AG10803 (cell line): ENCODE measurements at places on chromosomes 11 and 22.
A peak's percentile ranks its signal among the peaks of the same experiment; 100 is the strongest.

DNA sequence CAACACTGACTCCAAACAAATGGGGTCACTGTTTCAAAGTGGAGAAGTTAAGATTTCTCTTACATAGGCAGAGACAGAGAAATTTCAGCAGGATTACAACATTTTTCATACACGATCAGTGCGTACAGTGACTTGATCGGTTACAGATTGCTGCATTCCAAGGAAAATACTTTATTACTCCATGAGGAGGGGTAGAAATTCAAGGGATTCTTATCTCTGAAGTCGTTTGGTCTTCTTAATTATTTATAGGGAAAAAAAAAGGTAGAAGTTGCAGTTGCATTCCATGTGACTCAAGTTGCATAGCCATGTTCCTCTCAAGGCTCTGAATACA, 10.7 kb upstream of the SMIM38 start:
- peak; percentile 89 for DNase-seq

- DNase-seq = no peak
Measured at GRCh38 chr11:64519541-64519940, 71.5 kb upstream of the SLC22A12 start.

GRCh38 chr11:74933765-74934164, 15.1 kb downstream of the XRRA1 start:
- DNase-seq = no peak

DNA sequence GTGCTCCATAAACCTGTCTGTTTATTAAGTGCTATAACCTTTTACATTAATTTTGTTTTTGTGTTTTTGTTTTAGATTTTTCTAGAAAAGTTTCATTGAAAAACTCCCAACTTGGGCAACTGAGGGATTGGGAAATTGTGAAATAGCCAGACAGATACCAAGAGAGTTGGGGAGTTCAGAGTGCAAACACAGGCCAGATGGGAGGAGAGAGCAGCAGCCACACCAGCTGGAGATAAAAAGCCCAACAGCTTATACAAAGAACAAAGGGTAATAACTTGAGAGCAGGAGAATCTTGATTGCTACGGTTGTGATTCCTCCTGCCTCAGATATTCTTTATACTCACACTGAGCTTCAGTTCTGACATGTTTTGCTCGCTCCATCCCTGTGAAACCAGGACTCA, 1642.2 kb downstream of the LRRC4C start:
- no peak for DNase-seq

- DNase-seq = no peak
Measured at GRCh38 chr11:66168289-66168688, 98.2 kb downstream of the PACS1 start.

DNA sequence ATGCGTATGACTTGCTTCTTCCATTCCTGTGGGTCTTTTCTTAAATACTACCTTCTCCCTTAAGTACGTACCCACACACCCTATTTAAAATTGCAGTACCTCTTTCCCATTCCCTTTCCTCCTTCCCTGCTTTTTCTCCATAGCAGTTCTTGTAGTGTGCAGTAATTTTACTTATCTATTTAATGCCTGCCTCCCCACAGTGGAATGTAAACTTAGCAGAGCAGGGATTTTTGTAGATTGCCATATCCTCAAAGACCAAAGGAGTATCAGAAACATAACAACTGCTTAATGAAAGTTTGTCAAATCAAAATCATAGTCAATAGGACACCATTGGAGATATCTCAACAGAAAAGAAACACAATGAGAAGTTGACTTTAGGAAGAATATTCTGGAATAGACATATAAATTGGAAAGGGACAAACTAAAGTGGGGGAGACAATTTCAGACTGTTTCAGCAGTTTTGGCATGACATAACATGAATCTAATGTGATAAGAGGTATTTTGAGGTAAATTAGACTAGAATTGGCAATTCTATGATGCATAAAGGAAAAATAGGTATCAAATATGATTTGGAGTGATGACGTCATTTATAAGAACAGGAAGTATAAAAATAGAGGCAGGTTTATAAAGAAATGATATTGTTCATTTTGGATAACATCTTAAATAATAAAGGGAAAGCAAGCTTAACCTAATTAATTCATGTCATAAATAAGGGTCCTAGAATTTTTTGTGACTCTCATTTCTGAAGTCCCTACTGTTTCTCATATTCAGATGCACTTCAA, 188.4 kb downstream of the SOX6 start:
- DNase-seq = no peak

- peak; percentile 52 for DNase-seq
Measured at GRCh38 chr11:61747192-61747966, 5.1 kb upstream of the MYRF start.

DNA sequence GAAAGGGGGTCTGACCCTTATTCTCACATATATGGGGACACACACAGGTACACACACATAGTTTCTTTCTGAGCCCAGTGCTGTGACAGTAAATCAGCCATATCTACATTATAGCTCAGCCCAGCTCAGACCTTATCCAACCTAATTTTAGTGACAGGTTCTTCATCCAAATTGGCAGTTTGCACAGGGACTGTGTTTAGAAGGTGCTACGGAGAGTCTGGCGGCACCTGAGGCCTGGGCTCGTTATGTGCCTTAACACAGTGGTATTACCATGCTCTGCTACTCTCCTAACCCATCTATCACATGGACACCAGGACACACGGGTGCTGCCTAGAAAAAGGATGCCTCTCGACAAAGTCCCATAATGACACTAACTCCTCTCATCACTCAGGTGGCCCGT, 109.3 kb downstream of the GALNT18 start:
- DNase-seq = no peak

DNA sequence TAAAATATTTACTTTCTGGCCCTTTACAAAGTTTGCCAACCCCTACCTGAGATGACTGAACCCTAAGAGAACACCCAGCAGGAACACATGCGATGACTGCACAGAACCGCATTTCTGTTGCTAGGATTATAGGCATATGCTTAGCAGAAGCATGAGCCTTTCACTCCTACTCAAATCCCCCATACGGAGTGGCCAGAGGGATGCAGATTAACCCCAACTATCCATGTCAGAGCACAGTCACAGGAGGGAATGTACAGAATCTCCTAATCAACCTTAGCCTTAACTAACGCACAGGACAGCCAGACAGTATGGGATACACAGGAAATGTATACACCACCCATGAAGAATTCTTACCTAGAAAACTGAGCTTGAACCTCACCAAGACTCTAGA, 6.2 kb downstream of the HPS4 start:
- DNase-seq = no peak

DNA sequence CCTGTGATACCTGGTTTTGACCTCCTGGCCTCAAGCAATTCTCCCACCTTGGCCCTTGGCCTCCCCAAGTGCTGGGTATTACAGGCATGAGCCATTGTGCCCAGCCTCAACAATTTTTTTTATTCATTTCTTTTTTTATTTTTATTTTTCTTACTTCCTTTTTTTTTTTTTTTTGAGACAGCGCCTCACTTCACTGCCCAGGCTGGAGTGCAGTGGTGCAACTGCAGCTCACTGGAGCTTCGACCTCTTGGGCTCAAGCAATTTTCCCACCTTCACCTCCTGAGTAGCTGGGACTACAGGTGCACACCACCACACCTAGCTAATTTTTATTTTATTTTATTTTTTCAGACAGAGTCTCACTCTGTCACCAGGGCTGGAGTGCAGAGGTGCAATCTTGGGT, 25.5 kb upstream of the CECR2 start:
- no peak for DNase-seq

DNA sequence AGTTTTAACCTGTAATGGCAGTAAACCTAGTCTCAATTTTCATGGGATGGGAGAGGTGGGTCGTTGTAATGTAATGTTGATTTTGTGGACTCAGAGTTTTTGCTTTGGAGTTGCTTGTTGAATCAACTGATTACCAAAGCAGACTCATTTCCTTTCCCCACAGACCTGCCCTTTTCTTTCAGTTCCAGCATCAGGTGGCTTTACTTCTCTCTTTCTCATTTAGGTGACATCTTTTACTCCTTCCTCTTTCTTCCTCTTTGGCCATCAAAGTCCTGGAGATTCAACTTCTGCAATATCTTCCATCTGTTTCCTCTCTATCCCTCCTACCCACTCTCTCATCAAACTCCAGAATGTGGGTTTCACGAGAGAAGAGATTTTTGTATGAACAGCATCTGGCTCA, 313.9 kb downstream of the TMEM135 start:
- no peak for DNase-seq

- no peak for DNase-seq
Measured at GRCh38 chr22:43570531-43571165, 158.8 kb downstream of the MPPED1 start.

DNA sequence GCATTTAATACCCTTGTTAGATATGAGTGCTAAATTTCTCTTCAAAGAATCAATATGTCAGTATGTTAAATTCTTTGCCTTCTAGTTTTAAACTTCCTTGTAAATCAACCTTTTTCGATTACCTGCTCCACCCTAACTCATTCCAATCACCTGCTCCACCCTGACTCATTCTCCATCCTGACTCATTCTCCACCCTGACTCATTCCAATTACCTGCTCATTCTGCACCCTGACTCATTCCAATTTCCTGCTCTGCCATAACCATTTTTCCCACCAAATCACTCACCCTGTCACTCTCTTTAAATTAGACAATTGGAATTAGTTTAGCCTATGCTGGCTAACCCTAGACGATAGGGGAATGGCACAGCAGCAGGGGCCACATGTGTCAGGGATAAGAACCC, 519.5 kb upstream of the LRRC4C start:
- DNase-seq = no peak

DNA sequence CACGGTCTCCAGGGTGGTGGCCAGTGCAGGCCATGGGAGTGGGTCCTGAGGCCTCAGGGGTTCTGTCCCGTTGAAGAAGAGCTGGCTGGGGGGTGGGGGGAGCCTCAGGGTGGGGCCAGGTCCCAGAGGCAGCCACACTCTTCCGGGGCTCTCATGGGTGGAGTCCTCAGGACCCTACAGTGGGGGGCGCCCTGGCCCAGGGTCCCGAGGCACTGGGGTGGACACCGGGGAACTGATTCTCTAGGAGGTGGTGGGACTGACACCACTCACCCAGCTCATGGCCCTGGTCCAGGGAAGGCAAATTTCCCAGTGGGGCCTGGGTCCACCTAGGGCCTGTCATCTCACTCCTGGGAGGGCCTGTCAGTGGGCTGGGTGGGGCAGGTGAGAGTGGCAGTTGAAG, 12.8 kb downstream of the GGT5 start:
- no peak for DNase-seq

GRCh38 chr11:765025-765801, 12.1 kb downstream of the GATD1 start:
- DNase-seq = peak; percentile 58

DNA sequence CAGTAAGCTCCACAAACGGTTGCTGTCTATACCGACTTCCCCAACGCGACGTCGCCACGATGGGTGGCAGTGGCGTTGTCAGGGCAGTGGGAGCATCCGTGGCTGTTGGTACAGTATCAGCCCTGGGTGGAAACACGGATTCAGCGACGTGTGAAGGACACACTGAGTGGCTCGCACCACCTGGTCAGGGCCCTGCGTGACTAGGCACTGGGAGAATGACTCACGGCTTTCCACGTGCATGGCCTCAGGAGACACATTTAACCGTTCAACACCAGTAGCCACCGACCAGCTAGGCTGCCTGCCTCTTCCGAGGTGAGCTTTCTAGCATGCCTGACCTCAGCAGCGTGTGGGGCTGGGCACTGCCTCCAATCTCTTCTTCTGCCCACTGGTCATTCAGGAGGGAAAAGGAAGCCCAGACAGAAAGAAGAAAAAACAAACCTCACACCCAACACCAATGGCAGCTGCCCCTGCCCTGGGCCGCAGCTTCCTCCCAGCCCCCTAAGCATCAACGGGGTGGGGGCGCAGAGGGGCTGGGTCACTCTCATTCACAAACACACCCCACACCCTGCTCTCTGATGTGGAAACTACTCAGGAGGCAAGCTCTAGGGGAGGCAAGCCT, 59.0 kb downstream of the MYH9 start:
- DNase-seq = peak; percentile 69
